Stimulated activated CD8-positive, alpha-beta memory T cell treated with anti-CD3 and anti-CD28 coated beads, Interleukin-7, amount 100 ng/mL, for 1 hour (primary cell): ENCODE measurements at places on chromosomes 3 and 15.

DNA sequence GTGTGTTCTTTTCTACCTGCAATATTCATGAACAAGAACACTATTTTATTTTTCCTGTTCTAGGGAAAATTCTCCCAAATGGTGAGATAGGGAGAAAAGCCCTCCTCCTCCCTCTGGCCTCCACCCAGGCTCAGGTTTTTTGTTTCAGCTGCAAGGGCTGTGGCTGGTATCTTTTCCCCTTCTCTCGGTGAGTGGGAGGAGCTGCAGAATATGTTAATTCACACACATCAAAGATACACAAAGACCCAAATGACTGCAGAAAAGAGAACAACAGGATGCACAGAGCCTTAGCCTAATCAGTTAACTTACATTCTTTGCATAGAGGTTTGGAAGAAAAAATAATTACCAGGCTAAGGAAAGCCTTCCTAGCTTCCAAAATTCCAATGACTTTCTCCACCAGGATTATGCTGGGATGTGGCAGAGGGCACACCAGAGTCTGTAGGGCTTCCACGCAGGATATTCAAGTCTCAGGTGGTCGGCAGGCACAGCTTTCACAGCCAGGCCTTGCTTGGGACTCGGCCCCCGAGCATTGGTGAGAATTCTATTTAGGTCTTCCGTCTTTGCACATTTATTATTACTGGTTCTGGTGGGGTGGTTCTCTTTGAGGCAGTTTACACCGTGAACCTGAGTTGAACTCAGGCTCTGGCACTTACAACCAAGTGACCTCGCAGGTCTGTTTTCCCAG, 64.9 kb downstream of the ABHD5 start:
- DNase-seq, result no peak

DNA sequence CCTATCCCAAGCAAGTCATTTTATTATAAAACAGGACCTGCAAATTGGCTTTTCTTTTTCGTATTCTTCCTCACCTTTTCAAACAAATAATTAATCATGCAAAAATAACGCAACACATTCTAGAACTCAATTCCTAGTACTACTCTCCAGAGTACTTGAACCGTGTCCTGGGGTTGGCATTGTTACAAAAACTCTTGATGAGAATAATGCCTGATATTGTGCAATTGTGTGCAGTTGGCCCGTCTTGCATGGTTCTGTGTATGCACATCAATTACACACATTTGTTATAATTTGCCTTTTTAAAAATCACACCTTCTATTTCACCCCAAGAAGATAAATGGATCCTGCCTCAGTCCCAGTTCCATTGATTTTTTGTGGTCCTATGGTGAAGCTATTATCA, 205.4 kb downstream of the EPHB1 start:
- no peak for DNase-seq

DNA sequence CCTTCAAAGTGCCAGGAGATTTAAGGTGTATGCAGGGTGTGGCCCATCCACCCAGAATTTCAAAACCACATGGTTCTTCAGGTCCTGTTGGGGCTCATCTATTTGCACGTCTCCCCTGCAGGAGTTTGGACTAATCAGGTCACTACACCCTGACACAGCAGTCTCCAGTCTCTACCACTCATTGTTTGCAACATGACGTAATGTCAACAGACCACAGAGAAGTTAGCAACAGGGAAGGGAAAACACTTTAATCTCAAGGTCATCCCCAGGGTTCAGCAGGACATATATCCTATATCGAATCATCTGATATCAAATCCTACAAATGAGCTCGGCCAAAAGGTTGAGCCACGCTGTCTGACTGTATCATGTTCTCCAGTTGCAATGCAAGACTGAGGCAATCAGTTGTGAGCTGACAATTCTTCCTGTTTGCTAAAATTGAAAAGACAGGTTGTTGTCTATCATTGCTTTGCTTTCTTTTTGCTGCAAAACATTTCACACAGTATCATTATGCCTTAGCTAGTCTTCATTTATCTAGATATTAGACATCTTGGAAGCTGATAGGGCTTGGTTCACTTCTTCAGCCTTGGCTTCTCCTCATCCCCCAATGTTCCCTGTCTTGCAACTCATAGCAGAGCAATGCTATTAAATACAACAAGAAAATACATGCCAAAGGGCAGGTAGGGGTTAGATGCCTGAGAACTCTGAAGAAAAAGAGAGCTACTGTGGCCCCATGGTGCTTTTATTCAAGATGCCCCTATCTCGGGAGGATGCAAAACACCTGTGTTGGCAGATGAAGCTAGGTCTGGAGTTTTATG, 13.4 kb upstream of the LEKR1 start:
- no peak for DNase-seq

GRCh38 chr3:135576751-135577150, 388.8 kb upstream of the PPP2R3A start:
- DNase-seq, result no peak

- peak; percentile 52 for DNase-seq
Observed at GRCh38 chr15:68783226-68784058, 37.3 kb downstream of the ANP32A start.

- no peak for DNase-seq
Observed at GRCh38 chr3:19645093-19645492, 288.9 kb downstream of the EFHB start.

DNA sequence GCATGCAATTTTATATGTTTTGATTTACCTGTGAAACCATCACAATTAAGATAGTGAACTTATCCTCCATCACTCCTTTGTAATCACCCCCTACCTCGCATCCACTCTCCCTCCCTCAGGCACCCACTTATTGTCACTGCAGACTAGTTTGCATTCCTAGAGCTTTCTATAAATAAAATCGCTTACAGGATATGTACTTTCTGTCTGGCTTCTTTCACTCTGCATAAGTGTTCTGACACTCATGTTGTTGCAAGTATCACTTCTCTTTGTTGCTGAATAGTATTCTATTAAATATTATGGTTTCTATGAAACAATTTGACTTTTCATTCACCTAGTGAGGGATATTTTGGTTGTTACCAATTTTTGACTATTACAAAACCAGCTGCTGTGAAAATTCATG, 139.3 kb downstream of the RSRC1 start:
- DNase-seq, result no peak

- DNase-seq, result no peak
Observed at GRCh38 chr15:61598655-61599054, 369.6 kb upstream of the RORA start.

GRCh38 chr15:52318729-52319500, 23.3 kb upstream of the MYO5C start:
- no peak for DNase-seq

DNA sequence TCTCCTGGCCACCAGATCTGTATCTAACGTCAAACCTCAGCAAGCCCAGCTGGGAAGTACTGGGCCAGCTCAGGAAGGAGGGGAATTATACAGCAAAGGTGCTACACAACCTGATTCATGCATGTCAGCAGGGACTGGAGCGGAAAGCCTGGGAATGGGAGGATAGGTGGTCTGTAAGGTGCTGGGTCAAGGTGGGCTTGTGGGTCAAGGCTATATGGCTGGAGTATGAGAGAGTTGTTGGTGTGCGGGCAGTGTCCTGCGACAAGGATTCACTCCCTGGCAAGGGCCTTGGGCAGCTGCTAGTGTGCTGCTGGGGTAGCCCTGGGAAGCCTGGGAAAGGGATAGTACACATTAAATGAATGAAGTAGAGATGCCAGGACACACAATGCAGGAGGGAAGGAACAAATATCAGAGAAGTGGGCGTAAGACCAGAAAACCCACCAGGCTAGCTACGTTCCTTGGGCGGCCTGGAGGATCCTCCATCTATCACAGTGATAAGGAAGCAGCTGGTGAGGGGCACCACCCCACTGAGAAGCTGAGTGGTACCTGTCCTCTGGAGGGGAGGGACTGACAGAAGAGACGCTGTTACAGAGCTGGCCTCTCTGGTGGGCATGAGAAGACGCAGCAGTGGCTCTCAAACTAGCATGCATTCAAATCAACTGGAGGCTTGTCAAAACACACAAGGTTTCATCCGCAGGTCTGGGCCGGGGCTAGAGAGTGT, 8.5 kb upstream of the SYNM start:
- DNase-seq, result no peak

GRCh38 chr3:108243243-108243642, 21.0 kb upstream of the IFT57 start:
- DNase-seq, result no peak

DNA sequence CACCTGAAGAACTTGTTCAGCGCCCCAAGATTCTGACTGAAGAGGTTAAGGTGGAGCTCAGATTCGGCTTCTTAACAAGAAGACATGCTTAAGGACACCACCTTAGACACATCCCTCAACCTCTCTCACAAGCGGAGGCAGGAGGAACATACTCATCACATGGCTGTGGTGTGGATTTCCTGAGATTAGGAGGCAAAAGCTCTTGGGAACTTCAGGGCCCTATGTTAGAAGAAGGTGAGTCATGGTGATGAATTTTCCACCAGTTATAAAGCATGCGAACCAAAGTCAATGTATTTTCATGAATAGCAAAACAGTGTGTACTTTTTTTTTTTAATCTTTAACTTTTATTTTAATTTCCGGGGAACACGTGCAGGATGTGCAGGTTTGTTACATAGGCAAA, 212.2 kb upstream of the SUCLG2 start:
- DNase-seq, result no peak

GRCh38 chr3:80051602-80051962, 283.8 kb upstream of the ROBO1 start:
- no peak for DNase-seq

DNA sequence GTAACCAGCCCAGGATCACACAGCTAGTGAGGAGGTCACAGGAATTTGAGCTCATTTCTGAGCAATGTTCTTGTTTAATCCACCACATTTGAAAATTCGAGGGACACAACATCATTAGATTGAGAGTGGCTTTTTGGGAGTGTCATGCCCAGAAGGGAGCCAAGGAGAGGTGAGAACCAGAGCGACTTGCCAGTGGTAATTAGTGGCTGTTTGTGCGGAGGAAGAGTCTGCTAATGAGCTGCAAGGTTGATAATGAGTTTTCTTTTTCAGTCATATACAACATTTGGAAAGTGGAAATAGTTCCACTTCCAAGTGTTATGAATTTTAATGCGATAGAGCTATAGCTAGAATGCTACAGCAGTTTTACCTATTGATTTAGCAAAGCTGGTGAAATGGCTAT, 19.7 kb downstream of the GABRA5 start:
- DNase-seq, result no peak

DNA sequence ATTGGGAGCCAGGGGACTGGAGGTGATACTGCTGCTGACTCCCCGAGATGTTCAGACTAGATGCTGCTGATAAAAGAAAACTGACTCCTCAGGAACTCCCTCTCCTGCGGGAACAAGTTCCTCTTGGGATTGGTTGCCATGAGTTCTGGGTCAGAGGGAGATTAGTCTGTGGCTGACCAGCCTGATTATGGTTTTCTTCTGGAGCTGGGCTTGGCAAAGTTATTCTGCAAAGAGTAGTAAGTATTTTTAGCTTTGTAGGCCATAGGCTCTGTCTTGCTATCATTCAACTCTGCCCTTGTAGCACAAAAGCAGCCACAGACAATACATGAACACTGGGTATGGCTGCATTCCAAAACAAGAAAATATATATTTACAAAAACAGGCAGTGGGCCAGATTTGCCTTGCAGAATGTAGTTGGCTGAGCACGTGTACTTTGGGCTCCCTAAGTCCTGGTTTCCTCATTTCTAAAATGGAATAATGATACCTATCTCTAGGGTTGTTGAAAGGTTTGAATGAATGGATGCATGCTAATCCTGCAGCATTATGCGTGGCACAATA, 796.8 kb downstream of the AGBL1 start:
- DNase-seq, result no peak

DNA sequence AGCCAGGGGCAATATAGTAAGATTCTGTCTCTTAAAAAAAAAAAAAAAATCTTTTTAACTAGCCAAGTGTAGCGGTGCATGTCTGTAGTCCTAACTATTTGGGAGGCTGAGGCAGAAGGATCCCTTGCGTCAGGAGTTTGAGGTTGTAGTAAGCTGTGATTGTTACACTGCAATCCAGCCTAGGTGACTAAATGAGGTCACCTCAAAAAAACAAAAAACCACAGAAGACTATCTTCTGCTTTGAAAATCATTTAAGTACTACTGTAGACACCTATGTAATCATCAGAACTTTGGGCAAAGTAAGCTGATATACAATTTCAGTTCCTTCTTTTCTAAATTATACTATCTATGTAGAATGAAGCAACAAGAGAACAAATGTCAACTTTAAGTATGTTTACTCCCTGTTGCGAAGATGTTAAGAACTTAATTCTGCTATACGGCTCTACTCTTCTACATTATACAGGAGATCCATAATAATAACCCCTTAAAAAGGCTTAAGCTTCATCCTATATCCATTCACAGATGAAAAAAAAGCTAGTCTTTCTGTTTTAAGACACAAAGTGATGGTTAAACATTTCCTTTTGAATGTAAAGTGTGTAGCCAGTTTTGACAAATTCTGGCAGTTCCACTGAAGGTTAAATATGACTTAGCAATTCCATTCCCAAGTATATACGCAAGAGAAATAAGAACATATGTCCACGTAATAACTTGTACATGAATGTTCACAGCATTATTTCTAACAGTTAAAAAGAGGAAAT, 15.2 kb downstream of the DAZL start:
- DNase-seq, result no peak

GRCh38 chr15:43473885-43474284, 19.1 kb downstream of the TP53BP1 start:
- DNase-seq, result no peak

GRCh38 chr15:59313641-59314332, 58.9 kb downstream of the MYO1E start:
- no peak for DNase-seq

GRCh38 chr15:71060983-71061382, 54.3 kb upstream of the THSD4 start:
- DNase-seq, result no peak

DNA sequence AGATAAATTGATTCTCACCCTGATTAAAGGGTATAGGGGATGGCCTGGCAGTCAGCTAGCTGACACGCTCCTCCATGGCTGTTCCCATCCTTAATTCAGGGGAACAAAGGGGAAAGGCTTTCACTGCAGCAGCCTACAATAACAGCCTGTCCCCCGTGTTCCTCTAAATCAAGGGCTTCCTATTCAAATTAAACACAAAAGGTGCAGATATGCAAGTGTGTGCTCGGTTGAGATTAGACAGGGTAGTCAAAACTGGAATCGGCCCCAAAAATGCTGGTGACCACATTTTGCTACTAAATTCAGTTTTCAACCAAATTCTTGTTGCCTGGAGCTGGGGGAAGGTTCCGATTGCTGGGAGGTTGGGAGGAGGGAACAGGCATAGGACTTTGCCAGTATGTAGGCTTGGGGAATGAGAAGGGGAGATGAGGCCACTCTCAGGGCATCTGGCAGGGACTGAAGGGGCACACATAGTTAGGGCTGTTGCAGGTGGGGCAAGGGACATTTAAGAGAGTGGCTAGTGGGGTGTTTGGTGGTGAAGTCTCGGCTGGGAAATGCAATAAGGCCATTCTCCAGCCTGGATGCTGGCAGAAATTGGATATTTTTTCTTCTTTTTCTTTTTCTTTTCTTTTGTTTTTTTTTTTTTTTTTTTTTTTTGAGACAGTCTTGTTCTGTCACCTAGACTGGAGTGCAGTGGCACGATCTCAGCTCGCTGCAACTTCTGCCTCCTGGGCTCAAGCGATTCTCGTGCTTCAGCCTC, 32.9 kb upstream of the CTSH start:
- DNase-seq, result no peak

GRCh38 chr3:100725935-100726513, 16.7 kb downstream of the TFG start:
- DNase-seq, result no peak
